Omental fat pad (tissue), 4 donors: ENCODE measurements at places on chromosomes 2 and 18. TPM values are rescaled to one million over a fixed set of nuclear protein-coding genes. Genes with fewer than 3 reads are reported as not detected.

DNA sequence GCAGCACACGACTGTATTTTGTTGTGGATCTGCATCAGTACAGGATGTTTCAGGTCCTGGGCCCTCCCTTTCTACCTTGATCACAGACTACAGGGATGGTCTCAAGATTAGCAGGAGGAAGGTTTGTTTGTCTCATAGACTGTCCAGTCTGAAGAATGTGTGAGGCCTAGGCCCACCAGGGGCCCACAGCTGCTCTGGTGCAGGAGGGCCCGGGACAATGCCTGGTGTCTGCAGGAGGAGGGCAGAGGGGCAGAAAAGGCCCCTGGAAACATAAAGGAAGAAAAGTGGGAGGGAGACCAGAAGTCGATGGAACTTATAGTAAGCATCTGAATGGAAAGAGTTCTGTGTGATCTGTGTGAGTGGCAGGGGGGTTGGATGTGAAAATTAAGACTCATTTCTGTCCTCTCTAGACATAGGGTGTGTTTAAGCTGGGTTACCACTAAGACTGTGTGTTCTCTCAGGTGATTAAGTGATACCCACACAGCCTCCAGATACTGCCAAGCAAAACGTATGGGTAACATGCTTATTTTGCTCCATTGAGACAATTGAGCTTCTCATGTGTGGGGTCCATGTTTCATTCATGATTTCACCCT lies 33.4 kb upstream of the LPIN2 start:
- no peak for DNase-seq

DNA sequence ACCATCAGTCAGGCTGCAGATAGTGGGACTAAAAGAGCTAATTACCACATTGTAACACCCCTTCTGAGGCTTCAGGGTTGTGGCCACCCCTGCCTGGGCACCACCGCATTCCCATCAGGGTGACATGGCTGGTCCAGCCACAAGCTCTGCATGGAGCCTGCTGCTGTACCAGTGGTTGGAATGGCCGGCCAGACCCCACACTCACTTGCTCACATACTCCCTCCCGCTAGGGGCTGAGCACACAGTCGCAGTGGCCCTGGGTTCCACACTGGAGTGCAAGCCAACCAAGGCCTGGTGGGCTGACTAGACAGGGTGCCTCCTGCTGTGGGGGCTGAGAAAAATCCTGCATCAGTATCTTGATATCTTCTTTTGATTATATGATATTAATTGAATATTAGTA lies 182.8 kb upstream of the STK17B start:
- DNase-seq = no peak

DNA sequence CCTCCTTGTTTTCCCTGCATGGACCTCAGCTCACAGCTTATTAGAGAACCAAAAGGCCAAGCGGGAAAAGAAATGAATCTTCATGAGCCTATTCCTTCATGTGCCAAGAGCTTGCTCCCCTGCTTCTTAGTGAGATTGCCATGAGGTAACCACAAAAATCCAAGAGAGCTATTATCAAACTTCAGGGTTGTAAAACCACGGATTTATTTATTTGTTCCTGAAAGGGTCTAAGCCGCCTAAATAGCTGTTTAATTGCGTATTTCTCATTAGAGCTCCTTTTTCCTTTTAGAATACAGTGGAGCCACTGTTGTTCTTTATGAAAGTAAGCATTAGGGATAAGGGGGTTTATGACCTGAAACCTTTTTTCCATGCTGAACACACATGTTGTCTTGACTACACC lies 58.0 kb downstream of the SRD5A2 start:
- no peak for DNase-seq

DNA sequence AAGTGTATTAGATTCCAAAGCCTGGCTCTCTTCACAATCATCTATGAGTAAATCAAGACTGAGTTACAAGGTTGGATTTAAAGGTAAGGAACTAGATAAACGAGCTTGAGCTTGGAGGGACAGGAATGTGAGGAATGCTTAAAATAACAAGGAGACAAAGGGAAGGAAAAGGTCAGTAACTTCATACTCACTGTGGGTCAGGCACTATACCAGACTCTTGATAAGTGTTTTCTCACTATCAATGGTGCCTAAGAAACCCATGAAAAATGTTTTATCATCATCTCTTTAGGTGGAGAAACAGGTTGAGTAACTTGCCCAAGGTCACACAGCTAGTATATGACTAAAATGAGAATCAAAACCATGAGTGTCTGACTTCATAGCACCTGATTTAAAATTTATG lies 212.1 kb downstream of the CDH2 start:
- no peak for DNase-seq

GRCh38 chr2:218060950-218061660 lies 7.9 kb upstream of the RUFY4 start:
- DNase-seq = no peak

- DNase-seq = no peak
Measured at GRCh38 chr18:61963705-61964104, 70.9 kb upstream of the RNF152 start.

DNA sequence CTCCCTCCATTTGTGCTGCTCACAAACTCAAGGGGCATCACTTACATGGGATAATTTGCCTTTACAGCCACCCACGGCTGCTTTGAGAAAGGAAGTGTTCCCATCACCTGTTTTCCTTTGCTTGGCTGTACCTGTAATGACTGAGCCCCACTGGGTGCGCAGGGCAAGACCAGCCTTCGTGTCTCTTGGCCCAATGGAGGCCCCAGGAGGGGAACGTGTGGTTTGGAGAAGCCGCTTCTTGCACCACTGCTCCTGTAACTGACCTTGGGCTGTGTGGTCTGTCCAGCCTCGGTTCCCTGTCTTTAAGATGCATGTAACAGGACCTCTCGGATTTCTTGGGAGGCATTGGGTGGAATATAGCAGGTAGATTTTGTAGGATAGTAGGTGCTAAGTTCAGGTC lies 41.1 kb downstream of the LDLRAD4 start:
- DNase-seq = no peak

- no peak for DNase-seq
Measured at GRCh38 chr2:181170256-181170655, 189.9 kb downstream of the UBE2E3 start.

DNA sequence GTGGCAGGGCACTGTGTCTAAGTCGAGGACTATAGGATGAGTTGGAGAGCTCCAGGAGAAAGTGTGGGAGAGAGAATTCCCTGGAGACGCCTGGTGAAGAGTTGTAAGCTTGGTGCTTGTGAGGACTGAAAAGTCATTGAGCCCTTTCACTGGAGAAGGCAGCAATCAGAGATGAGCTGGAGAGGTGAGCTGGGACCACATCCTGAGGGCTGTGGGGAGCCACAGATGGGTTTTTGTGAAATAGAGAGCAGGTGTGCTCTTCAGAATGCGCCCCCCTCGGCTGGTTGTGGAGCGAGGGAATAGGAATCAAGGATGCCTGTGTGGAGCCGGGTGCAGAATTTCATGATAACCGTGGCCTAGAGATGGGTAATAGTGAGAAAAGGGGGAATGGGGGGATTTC lies 224.3 kb downstream of the KLHL29 start:
- no peak for DNase-seq

DNA sequence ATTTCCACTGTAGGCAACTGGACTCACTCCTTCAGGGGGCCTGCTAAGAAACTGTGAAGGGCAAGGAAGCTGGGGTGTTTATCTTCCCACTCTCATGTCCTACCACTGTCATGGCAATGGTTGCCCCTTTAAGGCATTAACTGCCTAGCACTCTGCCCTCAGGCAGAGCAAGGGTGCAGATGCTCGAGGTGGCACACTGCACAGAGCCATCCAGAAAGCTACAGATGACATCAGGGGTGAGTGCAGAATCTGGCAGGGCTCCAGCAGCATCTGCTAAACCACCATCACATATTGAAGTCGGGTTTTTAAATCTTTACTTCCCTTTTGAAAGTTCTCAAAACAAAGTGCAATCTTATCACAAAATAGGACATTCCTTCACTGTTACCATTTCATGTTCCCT lies 75.4 kb downstream of the RAPGEF4 start:
- no peak for DNase-seq

EHBP1 gene
- total RNA-seq = 60.9 TPM

DNA sequence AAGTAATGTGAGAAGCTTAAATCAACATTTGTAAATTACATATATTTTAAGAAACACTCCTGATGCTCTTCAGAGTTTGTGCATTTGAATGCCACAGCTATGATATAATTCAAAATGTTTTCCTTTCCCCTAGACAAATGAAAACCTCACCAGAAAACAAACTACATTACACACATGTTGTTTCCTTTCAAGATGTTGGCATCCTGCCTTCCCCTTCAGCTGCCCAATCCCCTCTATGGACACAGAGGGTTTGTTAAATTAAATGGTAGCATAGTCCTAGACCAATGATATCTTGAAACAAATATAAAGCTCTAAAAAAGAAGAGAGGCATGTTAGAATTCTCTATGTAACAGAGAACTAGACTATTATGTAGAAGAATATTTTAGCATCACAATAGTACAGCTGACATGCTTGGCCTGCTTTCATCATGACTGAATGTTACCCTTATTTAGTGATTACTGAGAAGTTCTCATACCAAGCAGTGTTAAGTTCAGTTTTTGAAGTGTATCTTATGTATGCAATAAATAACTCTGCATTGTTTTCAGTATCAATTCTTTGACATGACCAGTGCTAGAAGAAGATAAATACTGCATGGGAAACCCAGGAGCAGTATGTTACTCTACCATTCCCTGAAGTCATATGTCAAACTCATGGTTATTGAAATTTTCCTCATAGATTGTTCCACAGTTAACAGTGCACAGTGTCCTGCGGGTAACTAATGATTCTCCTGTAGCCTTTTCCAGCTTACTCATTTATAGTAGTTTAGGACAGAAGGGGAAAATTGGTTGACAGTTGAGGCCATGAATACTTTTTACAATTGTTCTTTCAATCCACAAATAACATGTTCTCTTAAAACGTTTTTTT lies 316.3 kb upstream of the KCNJ3 start:
- no peak for DNase-seq

DNA sequence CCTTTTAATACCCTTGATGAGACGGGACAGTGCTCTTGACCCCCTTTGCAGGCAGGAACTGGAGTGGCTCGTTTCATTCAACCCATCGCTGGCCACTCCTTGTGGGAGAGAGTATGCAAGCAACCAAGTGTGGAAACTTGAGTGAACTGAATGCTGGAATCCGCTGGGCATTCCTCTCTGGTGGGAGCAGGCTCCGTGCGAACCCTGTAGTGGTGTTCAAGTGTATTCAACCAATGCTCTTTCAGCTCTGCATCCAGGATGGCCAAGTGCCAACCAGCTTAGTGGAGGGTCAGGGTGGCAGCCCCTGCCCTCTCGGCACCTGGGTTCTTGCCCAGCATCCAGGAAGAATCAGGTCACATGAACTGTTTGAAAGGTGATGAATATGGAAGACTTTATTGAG lies 3.3 kb upstream of the ACADL start:
- no peak for DNase-seq

GRCh38 chr18:72122103-72122502 lies 422.0 kb downstream of the CBLN2 start:
- DNase-seq = no peak

DNA sequence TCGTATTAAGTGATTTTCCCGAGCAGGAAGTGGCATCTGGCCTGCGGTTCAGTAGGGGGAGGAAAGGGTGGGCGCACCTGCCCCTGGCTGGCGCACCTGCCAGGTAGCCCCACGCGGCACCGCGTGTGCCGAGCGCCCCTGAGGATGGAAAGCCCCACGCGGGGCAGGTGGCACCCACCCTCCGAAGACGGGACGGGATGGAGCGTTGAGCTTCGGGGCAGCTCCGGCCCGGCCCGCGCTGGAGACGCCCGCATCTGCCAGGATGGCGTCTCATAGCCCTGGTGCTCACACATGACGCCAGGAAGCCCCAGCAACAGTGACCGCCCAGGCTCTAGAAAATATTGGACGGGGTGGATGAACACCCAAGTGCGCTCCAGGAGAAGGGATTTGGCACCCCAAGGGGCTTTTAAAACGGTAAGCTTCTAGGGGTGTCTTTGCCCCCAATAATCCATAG lies 2.5 kb upstream of the NFATC1 start:
- no peak for DNase-seq

GRCh38 chr2:239429473-239430350 lies 28.9 kb upstream of the HDAC4 start:
- no peak for DNase-seq

DNA sequence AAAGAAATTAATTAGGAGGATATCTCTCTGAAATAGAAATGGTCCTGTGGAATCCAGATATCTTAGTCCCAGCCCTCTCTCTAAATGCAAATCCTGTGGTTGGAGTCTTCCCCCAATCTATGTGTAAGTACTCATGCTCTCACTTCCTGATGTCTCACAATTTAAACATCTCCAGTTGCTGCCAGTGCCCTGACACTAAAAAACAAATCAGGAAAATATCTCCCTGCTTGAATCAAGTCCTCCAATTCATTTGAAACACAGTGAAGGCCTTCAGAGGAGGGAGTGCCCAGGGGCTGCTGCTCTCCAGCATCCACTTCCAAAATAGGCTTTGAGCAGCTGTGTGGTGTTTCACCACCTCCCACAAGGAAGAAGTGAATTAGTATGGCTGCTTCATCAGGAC lies 413.8 kb downstream of the RAD51AP2 start:
- no peak for DNase-seq

DNA sequence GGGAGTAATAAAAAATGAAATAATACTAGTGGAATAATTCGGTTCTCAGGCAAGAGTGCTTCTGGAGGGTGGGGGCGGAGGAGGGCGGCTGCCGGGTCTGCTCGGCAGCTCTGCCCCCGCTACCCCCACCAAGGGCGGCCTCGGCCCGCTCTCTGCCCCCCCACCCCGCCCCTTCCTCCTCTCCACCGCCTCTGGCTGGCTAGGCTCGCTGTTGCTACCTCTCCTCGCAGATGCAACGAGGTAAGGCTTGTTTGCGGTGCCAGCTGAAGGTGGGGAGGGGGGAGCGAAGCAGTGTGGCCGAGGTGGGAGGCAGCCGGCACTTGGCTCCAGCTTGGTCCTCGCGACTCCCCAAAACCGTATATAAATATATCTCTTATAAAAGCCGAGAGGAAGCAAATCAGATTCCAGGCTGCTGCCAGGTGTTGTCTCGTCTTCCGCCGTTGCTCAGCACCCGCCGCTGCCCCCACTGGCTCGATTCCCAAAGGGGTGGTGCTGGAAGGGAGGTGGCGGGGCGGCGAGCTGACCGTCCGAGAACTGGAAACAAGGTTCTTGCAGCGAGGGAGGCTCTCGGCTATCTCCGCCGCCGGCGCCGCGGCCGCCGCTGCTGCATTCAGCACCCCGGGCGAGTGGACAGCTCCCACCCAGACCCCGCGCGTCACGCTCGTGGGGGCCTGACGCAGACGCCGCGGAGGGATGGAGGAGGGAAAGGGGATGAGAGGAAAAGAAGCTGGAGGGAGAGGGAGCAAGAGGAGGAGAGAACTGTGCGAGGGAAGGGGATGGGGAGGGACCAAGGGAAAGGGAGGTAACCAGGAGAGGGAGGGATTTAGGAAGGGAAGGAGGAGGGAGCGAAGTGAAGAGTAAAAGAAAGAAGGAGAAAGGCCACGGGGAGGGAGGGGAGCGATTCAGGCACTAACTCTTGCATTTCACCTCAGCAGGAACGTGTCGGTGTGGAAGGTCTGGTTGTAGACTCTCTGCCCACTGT lies at the start of gene MARCHF4:
Gene MARCHF4 (minus strand): TSS at position 763 of the 982 bp plus-strand sequence. CDS start 2,223 bp downstream, outside the sequence.
- DNase-seq = peak; percentile 40
